T-helper 17 cell (primary cell): ENCODE measurements at places on chromosomes 3 and 15. TPM values are rescaled to one million over a fixed set of nuclear protein-coding genes. Genes with fewer than 3 reads are reported as not detected.

CERS3 gene
- 2.0 TPM for total RNA-seq

MED12L gene
- total RNA-seq = 6.2 TPM

ISLR2 gene
- total RNA-seq = not detected

CASR gene
- 1.3 TPM for total RNA-seq

GP9 gene
- total RNA-seq = 68.5 TPM

RLBP1 gene
- not detected for total RNA-seq

TUSC7 gene
- total RNA-seq = not detected

GRAMD2A gene
- total RNA-seq = not detected

MKRN2OS gene
- not detected for total RNA-seq

TFDP2 gene
- total RNA-seq = 22.1 TPM

CAMK2N2 gene
- 0.31 TPM for total RNA-seq

PLOD2 gene
- 0.17 TPM for total RNA-seq

OCA2 gene
- not detected for total RNA-seq

GASK1A gene
- total RNA-seq = not detected

SPINK8 gene
- not detected for total RNA-seq

SCAANT1 gene
- total RNA-seq = 1.7 TPM

WNT7A gene
- total RNA-seq = 10.1 TPM

CACNA1D gene
- total RNA-seq = not detected

BOC gene
- total RNA-seq = not detected

PAQR9 gene
- not detected for total RNA-seq

REC114 gene
- total RNA-seq = not detected

RNF13 gene
- 50.8 TPM for total RNA-seq

PARP15 gene
- total RNA-seq = 69.3 TPM

CCR8 gene
- total RNA-seq = 2.5 TPM

RAB7A gene
- 166 TPM for total RNA-seq

GOLGA6A gene
- not detected for total RNA-seq

MOBP gene
- not detected for total RNA-seq

ARGFX gene
- total RNA-seq = not detected

POC1A gene
- 0.47 TPM for total RNA-seq

CFAP100 gene
- total RNA-seq = not detected

CCRL2 gene
- total RNA-seq = 1.9 TPM

DPH3 gene
- total RNA-seq = 22.8 TPM

CCDC54 gene
- total RNA-seq = not detected

TRIM42 gene
- not detected for total RNA-seq

CPN2 gene
- not detected for total RNA-seq

PRC1 gene
- total RNA-seq = 40.6 TPM

FOXL2NB gene
- not detected for total RNA-seq

GOLGA6B gene
- total RNA-seq = 0.18 TPM

RYR3 gene
- 0.05 TPM for total RNA-seq

SLC28A1 gene
- total RNA-seq = not detected

MEX3B gene
- 1.4 TPM for total RNA-seq
